ENCODE measurements at places on chromosomes 3 and 15.

- DNase-seq: no peak
Measured at GRCh38 chr3:117131259-117131658, 421.7 kb downstream of the TUSC7 start.

DNA sequence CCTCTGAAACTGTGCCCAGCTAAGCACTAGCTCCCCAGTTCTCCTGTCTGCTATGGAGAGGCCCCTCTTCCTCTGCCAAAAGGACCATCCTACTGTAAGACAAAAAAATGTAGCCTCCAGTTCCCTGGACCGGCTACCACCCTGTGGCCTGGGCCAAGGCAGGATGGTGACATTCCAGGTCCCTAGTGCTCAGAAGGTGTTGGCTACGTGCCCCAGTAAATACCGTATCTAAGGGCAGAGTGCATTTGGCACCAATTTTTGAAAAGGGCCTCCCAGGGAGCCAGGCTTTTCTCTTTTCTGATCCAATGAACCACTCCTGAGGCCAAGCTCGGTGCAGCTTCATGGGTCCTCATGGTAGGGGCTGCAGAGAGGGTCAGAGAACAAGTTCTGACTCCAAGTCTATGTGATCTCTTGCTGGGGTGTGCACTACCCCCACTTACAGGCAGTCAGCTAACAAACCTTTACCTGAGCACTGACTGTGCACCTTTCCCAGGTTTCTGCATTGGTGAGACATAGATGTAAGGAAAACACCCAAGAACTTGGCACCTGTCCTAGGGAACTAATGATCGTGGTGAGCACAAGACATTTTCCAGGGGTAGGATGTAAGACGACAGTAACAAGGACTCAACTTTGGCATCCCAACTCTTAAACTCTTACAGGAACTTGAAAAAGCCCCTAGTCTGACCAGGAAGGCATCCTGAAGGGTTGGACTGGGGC, 32.6 kb downstream of the TLE3 start:
- DNase-seq: no peak

DNA sequence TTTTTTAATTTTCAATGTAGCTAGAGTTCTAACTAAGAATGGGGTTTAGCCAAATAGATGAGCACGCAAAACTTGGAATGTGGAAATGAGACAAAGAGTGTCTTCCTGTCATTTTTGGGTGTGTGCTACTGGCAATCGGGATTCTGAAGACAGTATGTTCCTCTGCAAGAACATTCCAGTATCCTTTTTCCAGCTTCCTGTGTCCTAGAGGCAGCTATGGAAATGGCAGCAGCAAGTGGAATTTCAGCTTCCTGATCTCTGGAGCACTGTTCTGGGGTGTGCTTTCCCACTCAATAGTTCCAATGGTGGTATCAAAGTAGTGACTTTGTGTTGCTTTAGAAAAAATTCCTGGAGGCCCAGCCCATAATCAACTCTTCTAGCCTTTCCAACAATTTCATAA, 642.9 kb upstream of the KCNMB2 start:
- no peak for DNase-seq

GRCh38 chr3:148789906-148790305, 37.7 kb upstream of the CPB1 start:
- DNase-seq: no peak

- DNase-seq: no peak
Measured at GRCh38 chr15:88388686-88389085, 78.5 kb downstream of the MRPL46 start.

GRCh38 chr3:186551387-186551786, 7.2 kb upstream of the CRYGS start:
- no peak for DNase-seq

- DNase-seq: no peak
Measured at GRCh38 chr3:4322635-4323034, 19.5 kb downstream of the SETMAR start.

GRCh38 chr15:64456634-64457108, 3.7 kb upstream of the ZNF609 start:
- no peak for DNase-seq

GRCh38 chr3:111603679-111604078, 8.5 kb upstream of the ZBED2 start:
- DNase-seq: no peak

DNA sequence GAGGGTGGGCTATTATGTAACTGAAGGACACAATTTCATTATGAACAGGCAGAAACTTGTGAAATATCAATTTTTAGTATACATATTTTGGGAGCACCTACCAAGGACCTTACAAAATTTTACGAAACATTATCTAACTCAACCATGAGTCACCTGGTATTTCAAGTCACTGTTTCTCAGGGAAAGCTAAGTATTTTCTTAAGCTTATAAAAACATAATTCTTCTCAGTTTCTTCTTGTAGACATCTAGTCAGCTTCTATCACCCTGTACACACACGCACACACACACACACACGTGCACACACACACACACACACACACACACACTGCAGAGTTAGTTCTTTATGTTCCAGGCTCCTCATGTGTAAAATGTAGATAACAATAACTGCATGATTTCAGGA, 658.3 kb downstream of the TUSC7 start:
- no peak for DNase-seq
